T-helper 22 cell (primary cell): ENCODE measurements at places on chromosomes 12 and 14.

GRCh38 chr12:75488553-75488952 lies 8.0 kb downstream of the GLIPR1 start:
- DNase-seq, result no peak

DNA sequence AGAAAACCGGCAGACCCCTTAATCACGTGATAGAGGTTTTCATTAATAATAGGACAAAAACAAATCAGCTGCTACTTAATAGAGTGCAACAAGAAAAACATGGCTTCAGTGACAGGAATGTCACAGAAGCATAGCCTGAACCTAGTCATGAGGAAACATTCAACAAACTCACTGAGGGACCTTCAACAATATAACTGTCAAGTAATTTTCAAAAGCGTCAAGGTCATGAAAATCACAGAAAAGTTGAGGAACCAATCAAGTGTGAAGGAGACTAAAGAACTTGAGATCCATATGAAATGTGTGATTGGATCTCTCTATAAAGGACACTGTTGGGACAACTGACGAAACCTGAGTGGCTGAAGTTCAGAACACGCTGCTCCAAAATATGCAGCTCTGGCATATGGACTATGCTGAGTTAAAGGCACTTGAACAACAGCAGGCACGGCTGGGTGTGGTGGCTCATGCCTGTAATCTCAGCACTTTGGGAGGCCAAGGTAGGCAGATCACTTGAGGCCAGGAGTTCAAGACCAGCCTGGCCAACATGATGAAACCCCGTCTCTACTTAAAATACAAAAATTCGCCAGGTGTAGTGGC lies 16.3 kb downstream of the NDUFA12 start:
- DNase-seq, result no peak

- no peak for DNase-seq
Measured at GRCh38 chr14:97948841-97949240, 1151.7 kb downstream of the VRK1 start.

DNA sequence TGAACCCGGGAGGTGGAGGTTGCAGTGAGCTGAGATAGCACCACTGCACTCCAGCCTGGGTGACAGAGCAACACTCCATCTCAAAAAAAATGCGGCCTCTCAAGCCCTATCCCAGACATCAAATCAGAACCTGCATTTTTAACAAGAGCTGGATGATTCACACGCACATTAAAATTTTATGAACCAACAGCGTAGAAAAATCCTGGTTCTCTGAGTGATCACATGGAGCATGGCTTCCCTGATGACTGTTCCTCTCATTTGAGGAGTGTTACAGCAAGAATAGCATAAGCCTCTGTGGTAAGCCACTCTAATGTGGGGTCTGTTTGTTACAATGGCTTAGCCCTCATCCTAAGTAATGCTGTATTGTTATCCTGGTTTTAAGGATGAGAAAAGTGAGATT lies 163.6 kb downstream of the BRMS1L start:
- no peak for DNase-seq

GRCh38 chr14:100557658-100558057 lies 29.6 kb downstream of the BEGAIN start:
- DNase-seq, result no peak

- DNase-seq, result no peak
Measured at GRCh38 chr14:62914025-62914424, 131.2 kb downstream of the KCNH5 start.
